ENCODE measurements at places on chromosomes 6 and 20.

DNA sequence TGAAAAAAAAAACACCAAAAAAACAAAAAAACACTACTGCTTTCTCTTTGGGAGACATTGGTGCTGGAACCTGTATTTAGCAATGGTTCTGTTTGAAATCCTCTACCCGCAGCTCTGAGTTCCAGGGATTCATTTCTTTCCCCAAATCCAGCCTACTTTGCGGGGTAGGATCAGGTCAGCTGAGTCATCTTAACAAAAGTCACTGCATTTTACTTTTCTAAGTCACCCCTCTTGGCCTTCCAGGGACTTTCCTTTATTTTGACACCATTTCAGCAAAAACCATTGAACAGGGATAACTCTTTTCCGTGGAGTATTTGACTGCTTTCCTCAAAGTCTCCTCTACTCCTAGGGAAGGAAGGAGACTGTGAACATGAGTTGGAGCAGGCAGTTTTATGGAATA is 837.6 kb downstream of the MAFB start:
- DNase-seq: no peak

DNA sequence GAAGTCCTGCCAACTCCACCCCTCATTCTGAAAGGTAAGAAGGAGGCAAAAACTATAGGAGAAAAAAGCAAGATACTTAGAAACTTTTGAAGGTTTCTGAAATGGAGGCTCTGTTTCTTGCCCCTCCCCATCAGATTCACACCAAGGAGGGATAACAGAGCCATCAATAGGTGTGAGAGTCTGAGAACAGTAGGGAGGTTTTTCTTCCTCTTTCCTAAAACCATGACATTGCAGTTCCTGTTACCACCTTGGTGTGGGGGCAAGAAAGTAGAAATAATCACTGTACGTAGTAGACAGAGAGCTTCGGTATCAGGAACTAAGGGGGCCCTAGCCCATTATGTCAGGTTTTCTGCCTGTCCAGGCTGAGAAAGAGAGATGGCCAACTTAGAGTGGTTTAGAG is 333.3 kb upstream of the SYNCRIP start:
- DNase-seq: no peak

DNA sequence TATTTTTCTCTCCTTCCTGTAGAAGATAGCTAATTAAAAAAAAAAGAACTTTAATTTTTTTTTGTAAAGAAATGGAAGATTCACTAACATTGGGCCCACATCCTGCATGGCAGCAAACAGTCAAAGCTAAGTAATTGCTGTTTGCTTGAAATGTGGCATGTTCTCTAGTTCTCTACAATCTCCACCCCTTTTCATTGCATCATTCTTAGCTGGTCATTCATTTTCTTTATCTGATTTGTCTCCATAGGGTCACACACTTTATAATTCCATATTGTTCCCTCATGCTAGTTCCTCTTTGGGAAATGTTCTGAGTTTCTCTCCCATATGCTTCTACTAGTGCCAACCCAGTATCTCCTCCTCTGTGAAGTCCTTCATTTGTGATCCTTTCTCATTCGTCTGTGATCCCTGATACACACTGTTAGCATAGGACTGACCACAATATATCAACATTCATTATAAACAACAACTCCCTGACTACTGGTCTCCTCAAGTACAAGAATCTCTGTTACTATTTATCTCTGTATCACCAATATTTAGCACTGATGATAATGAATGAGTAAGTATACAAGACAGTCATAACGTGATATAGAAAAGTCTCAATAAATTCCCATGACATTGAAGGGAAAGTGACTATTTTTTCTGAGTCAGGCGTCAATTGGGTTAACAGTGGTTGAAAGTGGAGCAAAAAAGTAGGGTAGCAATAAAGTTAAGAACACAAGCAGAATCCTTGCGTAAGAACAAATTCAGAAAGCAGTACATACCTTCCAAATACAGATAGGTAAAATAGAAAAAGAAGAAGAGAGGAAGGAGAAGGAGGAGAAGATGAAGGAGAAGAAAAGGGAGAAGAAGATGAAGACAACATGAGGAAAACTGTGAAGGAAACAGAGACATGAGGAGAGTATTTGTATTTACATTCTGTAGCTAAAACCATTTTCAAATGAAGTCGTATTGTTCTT is 33.2 kb upstream of the MYB start:
- no peak for DNase-seq

DNA sequence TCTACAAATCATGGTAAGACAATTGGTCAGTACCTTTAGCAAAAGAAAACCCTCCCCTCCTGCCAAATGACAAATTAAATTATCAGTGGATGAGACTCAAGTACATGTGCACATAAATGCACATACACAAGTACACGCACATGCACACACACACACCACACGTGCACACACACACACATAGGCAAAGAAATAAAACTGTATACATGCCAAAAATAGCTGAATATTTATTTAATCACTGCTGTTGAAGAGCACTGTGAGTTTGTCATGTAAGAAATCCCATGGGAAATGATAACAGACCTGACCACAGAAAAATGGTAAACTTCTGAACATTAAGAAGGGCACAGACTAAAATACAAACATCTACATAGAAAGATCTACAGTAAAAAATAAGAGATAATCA is 46.6 kb upstream of the TNFAIP3 start:
- no peak for DNase-seq

GRCh38 chr6:27720607-27721580 is 191.3 kb downstream of the OR2B2 start:
- no peak for DNase-seq

GRCh38 chr6:53979468-53980067 is 131.7 kb upstream of the MLIP start:
- DNase-seq: peak; percentile 45

DNA sequence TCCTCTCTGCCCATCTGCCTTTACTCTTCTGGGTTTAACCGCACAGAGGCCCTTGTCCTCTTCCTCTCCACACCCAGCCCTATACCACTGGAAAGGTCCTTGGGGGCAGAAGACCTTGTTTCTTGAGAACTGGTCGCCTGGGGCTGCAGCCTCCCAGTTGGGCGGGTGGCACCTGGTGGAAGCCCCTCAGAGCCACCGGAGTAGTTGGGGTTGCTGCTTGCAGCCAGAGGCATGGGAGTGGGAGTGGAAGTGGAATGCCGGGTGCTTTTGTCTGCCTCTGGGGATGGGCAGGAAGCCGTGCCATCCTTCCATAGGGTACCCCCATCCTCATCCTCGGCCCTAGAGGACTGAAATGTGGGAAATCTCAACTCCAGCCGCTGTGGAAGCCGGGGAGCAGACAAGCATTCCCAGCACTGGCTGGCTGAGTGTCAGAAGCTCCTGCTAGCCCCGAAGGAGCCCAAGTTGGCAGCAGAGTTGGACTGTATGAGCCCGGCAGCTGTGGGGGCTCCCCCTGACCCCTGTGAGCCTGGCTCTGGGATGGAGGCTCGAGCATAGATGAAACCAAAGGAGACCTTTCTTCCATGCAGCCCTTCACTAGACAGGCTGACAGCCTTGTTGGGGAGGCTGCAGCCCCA is 1.2 kb downstream of the VSTM2L start:
- no peak for DNase-seq

- DNase-seq: no peak
Measured at GRCh38 chr6:136343275-136343674, 53.6 kb upstream of the BCLAF1 start.

DNA sequence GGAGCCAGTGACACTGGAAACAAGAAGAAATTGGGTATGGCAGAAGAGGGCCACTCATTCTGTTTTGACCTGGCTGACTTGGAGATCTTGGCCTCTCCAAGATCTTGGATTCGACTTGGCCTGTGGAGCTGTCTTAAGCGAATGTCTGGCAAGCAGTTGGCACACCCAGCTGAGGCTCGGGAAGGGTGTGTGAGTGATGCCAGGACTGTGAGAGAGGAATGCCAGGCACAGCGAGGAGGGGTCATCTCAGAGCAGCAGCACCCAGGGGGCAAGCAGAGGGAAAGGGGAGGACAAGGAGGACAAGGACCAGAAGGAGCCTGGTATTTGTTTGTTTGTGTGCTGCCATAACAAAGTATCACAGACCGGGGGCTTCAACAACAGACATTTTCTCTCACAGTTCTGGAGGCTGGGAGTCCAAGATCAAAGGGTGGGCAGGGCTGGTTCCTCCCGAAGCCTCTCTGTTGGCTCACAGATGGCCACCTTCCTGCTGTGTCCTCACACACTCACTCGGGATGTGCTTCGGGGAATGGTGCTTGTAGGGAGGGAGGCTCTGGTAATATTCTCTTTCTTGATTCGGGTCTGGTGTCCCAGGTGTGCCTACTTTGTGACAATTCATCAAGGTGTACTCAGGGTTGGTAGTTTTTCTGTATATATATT is 33.0 kb downstream of the RPP40 start:
- no peak for DNase-seq

DNA sequence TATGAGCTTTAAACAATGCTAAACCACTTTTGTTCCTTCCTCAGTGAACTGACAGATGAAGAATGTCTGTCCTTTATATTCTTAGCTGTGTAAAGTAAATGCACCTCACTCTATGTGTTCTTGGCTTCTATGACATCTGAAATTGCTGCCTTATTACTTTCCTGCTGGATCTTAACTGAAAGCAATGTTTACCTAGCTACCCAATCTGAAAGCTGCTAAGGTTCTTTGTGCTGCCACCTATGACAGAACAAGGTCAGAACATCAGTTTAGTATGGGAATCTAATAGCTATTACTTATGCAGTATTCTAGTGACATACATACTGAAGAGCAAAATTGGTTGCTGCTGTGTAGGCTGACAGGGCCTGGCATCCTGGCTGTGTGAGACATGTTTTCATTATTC is 444.1 kb downstream of the KHDRBS2 start:
- DNase-seq: no peak

DNA sequence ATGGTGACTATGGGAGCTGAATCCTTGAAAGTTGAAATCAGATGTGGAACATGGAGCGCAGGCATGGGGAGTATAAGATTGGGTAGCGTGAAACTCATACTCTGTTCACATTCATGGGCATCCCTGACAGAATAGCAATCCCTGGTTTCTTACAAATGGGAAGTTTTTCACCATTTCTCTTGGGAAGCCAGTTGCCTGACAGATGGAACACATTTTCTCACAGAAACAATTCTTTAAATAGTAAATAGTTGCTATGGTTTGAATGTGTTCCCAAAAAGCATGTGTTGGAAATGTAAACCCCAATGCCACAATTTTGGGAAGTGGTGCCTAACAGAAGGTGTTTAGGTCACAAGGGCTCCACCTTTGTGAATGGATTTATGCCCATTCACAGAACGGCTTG is 262.8 kb upstream of the HS3ST5 start:
- DNase-seq: no peak

DNA sequence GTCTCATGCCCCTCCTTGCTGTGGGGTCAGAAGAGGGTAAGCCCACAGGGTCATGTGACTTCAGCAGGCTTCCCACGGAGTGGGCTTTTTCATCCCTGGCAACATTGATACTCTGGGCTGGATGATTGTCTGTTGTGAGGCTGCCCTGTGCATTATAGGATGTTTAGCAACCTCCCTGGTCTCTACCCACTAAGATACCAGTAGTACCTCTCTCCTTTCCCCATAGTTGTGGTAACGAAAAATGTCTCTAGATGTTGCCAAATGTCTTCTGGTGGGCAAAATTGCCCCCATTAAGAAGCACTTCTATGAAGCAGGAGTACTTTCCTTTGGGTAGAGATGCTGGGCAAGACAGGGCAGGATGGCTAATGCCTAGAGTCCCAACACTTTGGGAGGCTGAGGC is 232.5 kb upstream of the ZNF217 start:
- DNase-seq: no peak

DNA sequence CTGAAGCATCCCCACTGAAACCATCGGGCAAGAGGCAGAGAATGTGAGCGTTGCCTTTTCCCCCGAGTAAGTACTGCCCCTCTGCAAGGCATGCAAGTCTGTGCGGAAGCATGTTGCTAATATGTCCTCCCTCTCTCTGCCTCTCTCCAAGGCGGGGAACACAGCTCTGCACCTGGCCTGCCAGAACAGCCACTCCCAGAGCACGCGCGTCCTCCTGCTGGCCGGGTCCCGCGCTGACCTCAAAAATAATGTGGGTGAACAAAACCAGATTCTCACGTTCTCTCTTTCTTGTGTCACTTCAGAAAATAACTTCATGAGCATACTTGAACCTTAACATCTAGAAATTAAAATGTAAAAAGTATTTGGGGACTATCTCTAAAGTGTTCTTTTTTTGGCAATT is 26.4 kb downstream of the LYRM2 start:
- no peak for DNase-seq

DNA sequence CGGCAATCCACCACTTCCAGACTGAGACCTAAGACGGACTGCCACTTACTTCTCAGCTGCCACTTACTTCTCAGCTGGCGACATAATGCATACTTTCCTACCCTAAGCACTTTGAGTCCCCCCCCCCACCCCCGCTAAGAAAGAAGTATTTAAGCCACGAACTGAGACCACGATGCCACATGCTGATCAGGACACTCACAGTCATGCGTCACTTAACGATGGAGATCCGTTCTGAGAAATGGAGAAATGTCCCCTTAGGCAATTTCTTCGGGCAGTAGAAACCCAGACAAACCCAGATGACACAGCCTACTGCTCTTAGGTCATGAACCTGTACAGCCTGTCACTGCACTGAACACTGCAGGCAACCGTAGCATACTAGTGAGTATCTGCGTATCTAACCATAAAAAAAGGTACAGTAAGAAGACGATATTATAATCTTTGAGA is 690 bp downstream of the IFNGR1 start:
- peak; percentile 97 for DNase-seq

DNA sequence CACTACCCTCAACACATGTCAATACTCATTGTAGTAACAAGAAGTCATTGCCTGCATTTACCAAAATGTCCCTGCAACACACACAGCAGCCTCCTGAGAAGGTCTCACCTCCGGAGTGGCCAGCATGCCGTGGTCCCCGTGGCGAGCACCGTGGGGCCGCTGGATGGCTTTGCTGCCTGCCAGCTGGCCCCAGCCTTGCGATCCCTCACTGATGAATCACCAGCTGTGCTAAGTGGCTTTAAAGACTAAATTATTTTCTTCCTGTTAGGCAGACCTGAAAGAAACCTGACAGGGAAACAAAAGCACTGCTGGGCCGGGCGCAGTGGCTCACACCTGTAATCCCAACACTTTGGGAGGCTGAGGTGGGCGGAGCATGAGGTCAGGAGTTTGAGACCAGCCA is 306.7 kb downstream of the CDH4 start:
- no peak for DNase-seq

DNA sequence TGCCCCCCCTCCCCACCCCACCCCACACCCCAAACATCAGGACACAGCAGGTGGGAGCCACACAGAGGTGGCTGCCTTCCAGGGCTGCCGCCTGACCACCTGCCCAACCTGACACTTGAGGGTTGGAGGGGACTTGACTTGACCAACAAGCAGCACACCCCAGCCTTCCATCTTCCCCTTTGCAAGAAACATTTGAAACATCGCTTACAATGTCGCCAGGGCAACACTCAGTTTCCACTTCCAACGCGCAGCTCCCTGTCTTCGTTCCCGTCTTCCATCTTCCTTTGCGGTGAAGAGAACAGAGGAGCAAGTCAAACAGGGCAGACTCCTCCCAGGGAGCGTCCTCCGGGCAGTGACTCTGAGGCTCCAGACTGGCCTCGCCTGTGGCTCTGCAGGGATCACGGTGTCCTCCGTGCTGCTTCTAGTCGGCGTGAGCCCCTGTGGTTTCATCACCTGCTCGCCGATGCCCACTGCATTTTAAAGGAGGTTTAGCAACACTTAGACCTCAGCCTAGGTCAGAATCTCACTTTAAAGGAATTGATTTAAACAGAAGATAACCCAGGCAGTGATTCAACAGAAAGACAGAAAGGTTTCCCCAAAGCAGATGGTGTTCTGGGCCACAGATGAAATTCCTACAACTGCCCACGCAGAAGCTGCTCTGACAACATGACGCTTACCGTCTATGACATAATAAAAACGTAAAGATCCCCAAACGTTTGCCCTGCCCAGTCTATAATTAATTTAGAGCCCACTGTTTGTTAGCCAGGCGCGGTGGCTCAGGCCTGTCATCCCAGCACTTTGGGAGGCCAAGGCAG is 130.8 kb downstream of the TAF4 start:
- no peak for DNase-seq
